Esophagus muscularis mucosa (tissue), 4 donors: ENCODE measurements at places on chromosomes 3 and 15.
A peak's percentile ranks its signal among the peaks of the same experiment; 100 is the strongest.

DNA sequence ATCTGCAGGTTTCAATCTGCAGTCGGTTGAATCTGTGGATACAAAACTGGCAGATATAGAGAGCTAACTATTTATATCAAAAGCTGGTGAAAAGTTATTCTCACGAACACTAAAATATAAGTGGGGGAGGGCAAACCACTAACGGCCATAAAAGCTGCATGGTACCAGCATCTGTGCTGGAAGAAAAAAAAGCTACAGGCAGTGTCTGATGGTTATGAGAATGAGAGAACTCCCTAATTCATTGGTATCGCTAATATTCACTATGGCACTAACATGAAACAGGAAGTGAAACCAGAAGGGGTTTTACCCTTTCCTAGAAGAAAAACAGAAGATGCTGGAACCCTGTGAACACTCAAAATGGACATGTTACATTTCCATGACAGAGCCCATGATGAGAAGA, 15.9 kb downstream of the CEP70 start:
- DNase-seq = no peak
- no peak overlapping the region for H3K4me3 ChIP-seq
- no peaks in the 10 kb centered on the region for H3K27me3 ChIP-seq

- no peak for DNase-seq
- H3K27me3 ChIP-seq = no peaks in the 10 kb centered on the region
- no peaks in the 10 kb centered on the region for H3K4me1 ChIP-seq
- no peak overlapping the region for H3K27ac ChIP-seq
Measured at GRCh38 chr3:108322352-108322751, 26.0 kb downstream of the HHLA2 start.

DNA sequence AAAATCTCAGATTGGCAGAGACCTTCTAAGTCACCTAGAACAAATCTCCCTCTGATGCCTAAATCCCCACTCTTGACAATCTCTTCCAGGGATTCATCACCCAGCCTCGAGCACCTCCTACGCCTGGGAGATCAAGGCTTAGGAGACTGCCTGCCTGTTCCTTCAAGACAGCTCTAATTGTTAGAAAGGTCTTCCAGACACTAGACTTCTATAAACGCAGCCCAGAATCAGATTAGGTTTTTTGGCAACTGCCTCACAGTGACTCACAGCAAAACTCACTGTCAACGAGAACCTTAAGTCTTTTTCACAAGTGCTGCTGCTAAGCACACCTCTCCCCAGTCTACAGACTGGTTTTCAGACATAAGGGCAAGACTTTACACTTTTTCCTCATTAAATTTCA, 23.1 kb downstream of the SRGAP3 start:
- DNase-seq = no peak
- peaks cover 14% of the 10 kb centered on the region for H3K4me1 ChIP-seq
- H3K27me3 ChIP-seq = no peaks in the 10 kb centered on the region
- H3K27ac ChIP-seq = no peak overlapping the region

GRCh38 chr3:148816427-148816826, 11.2 kb upstream of the CPB1 start:
- H3K27ac ChIP-seq = no peak overlapping the region
- no peak for DNase-seq
- no peaks in the 10 kb centered on the region for H3K36me3 ChIP-seq
- no peaks in the 10 kb centered on the region for H3K27me3 ChIP-seq

DNA sequence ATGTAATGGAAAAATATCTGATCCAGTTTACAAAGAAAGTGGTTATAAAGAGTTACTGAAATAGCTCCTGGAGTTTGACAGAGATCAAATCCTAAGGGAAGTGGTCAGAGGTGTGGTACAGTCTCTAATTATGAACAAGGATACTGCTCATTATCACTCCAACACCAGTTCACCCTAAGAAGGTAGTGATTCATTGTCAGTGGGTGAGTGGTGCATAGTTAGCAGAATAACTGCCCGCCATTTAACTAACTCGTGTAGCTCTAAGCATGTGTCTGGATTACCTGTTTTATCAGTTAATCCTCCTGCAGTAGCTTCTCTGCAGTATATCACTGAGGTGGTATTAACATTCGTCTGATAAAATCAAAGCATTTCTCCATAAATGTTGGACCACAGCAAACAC, 700.1 kb downstream of the NLGN1 start:
- H3K27me3 ChIP-seq = no peaks in the 10 kb centered on the region
- H3K27ac ChIP-seq = no peak overlapping the region
- DNase-seq = no peak
- no peak overlapping the region for H3K4me3 ChIP-seq
- no peaks in the 10 kb centered on the region for H3K36me3 ChIP-seq
- no peaks in the 10 kb centered on the region for H3K4me1 ChIP-seq

DNA sequence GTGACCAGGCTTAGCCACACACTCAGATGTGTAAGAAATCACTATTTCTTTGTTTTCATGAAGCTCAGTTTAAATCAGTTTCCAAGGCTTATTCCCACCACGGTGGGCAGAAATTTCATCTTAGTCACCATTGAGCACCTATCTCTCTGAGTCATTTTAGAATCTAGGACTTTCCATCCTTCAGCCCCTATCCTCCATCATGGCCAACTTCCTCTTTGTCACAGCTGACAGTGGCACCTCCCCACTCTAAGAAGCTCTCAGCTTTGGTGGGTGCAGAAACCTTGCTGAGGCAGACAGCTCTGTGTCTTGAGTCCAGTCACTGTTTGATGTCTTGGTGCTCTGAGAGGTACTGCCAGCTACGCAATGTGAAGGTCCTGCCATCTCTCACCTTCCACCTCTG, 32.9 kb downstream of the SNTN start:
- H3K4me3 ChIP-seq = no peak overlapping the region
- H3K27ac ChIP-seq = no peak overlapping the region
- no peak for DNase-seq
- H3K27me3 ChIP-seq = no peaks in the 10 kb centered on the region
- H3K36me3 ChIP-seq = no peaks in the 10 kb centered on the region
- no peaks in the 10 kb centered on the region for H3K4me1 ChIP-seq

DNA sequence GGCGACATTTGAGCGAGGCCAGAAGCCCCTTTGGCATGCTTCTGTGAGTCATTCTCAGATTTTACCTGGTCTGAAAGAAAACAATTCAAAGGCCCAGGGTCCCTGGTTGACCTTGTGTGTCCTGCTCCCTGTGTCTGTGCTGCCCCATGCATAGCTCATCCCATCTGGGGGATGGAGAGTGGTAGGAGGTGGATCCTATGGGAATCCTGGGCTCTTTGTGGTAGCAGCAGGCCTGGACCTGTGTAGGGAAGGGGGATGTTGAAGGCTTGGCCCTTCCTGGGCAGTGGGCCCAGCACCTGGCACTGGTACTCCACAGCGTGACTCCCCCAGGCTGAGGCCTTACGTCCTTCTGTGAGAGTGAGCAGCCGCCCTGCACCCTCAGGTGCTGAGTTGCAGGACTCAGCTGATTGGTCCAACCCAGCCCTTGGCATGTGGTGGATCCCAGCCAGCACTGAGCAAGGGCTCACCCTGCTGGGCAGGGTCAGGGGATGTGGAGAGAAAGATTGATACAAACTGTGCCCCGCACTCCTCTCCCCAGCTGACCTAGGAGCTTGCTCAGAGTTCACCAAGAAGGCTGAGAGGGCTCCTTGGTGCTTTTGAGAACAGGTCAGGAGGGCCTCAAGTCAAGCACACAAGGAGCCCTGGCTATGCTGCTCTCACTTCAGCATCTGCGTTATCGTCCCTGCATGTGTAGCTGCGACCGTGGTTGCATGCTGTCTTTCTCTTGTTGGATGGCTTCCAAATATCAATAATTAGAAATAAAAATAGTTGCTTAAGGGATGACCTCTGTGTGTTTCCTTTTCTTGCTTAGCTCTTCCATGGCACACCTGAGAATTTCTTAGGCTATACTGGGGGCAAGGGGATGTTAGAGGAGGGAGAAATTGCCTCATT, 21.4 kb upstream of the JMJD7 start:
- no peaks in the 10 kb centered on the region for H3K27me3 ChIP-seq

DNA sequence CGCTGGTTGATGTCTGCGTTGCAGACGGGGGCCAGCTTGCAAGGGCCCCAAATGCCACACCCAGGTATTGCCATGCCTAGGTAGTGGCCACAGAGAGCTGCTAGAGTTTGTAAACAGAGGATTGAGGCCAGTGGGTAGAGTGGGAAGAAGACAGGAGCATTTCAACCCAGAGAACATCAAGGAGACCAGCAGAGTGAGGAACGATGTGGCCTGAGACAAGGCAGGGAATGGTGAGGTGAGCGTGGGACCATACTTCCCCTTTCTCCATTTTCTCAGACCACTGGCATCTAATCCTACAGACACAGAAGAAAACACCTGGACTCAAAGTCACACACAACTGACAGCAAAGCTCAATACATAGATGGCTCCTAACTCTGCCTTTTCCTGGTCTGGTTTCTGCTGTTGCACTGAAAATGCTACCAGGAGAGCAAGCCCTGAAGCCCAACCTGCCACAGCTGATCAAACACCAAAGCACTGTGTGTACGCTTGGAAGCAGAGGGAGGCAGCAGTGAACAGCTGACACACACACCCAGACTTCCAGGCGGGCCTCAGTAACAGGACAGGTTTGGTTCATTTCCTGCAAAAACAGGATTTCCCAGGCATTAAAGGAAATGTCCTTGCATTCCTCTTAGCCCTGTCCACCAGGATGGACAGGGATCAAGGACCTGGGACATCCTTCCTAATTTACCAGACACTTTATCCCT, 1.6 kb downstream of the FAM174B start:
- no peaks in the 10 kb centered on the region for H3K27me3 ChIP-seq
- H3K4me3 ChIP-seq = peak overlapping the region; percentile 76
- DNase-seq = no peak
- peaks cover 30% of the 10 kb centered on the region for H3K4me1 ChIP-seq
- no peaks in the 10 kb centered on the region for H3K36me3 ChIP-seq
- peak overlapping the region; percentile 87 for H3K27ac ChIP-seq

DNA sequence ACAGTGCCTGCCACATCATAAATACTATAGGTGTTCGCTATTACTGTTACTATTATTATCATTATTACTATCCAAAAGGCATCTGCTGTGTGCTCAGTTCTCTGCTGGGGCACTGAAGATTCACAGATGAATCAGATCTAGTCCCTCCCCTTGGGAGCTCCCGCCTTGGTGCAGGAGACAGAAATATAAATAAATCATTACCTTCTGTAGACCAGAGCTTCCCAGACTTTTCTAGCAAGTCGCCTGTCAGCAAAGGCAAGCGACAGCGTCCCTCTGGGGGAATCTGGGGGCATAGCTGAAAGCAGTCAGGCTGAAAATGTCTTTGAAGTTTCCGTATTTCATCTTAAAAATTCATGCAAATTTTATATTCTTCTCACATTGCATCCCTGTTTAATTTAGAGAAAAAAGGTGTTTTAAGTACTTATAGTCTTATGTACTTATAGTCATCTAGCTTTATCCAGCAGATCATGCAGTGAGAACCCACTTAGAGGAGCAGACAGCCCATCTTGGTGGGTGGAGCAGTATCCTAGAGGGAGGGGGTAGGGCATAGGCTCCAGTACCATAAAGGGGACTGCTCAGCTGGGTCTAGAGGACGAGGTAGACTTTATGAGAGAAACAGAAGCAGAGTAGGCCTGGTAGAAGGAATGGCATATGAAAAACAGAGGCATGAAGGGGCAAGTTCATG, 10.4 kb upstream of the BRPF1 start:
- H3K27me3 ChIP-seq = no peaks in the 10 kb centered on the region
- no peak overlapping the region for H3K4me3 ChIP-seq
- no peak for DNase-seq
- no peaks in the 10 kb centered on the region for H3K36me3 ChIP-seq

- no peaks in the 10 kb centered on the region for H3K27me3 ChIP-seq
- H3K36me3 ChIP-seq = no peaks in the 10 kb centered on the region
- H3K27ac ChIP-seq = peak overlapping the region; percentile 5
- no peak overlapping the region for H3K4me3 ChIP-seq
- peaks cover 35% of the 10 kb centered on the region for H3K4me1 ChIP-seq
Measured at GRCh38 chr3:190003681-190004123, 117.0 kb downstream of the P3H2 start.

DNA sequence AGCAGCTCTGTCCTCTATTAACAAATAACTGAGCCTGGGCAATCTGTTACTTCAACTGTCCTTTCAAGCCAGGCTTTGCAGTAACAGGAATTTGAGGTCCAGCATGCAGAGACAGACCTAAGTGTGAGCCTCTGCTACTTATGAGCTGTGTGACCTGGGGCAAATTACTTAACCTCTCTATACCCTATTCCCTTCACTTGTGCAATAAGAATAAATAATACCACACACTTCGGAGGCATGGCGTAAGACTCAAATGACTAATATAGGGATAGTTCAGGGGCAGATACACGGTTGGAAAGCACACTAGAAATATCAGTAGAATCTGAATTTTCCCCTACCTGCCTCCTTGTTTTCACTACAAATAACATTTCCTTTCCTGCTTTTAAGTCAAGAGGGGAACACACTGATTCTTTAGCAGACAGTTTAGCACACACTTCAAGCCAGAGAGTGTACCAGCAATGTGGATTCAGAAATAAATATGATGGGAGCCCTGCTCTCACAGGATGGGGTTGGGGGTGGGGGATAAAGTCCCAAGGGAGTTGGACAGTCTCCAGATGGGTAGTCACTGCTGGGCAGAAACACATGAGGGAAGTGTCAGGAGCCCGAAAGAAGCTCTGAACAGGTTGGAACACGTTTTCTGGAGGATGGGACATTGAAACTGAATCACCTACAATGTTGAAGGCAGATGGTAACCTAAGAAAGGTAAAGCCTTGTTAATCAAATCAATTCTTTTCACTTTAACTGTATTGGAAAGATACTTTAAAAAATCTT, 61.8 kb upstream of the RBP1 start:
- H3K4me1 ChIP-seq = no peaks in the 10 kb centered on the region
- no peaks in the 10 kb centered on the region for H3K36me3 ChIP-seq
- H3K4me3 ChIP-seq = no peak overlapping the region
- no peak for DNase-seq
- no peak overlapping the region for H3K27ac ChIP-seq

GRCh38 chr3:160796089-160796812, 40.2 kb downstream of the PPM1L start:
- H3K27ac ChIP-seq = peak overlapping the region; percentile 5
- DNase-seq = no peak
- no peaks in the 10 kb centered on the region for H3K27me3 ChIP-seq
- H3K4me3 ChIP-seq = no peak overlapping the region
- no peaks in the 10 kb centered on the region for H3K36me3 ChIP-seq

DNA sequence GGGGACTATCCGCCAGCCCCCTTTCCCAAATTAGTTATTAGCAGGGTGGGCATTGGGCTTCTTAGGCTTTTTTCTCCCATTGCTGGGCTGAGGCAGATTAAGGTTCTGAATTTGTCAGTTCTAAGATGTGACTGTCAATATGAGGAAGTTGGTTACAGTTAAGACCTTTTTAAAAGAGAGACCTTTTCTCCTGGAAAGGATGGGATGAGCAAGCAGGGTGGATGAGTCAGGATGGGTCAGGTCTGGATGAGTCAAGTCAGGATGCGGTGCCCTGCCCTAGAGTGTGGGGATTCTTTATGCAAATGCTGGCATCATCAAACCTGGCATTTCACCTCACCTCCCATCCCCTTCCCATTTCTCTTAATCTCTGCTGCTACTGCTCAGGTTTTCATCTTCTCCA, 1.9 kb downstream of the AEN start:
- no peak overlapping the region for H3K4me3 ChIP-seq
- no peak for DNase-seq
- peaks cover 20% of the 10 kb centered on the region for H3K36me3 ChIP-seq
- no peaks in the 10 kb centered on the region for H3K27me3 ChIP-seq
